PC-9 (cell line): ENCODE measurements at places on chromosomes 2 and 18. TPM values are rescaled to one million over a fixed set of nuclear protein-coding genes. Genes with fewer than 3 reads are reported as not detected.

The BUB1 gene
- total RNA-seq, result 45.7 and 74.6 TPM in 2 replicates

The MRPS9 gene
- total RNA-seq, result 24.5 and 27.0 TPM in 2 replicates

The B3GNT7 gene
- 14.0 and 25.8 TPM in 2 replicates for total RNA-seq

GRCh38 chr18:48932462-48932818 is 18.3 kb downstream of the SMAD7 start:
- no peak for DNase-seq

GRCh38 chr2:20539776-20540586 is 93.1 kb downstream of the RHOB start:
- no peak for DNase-seq

DNA sequence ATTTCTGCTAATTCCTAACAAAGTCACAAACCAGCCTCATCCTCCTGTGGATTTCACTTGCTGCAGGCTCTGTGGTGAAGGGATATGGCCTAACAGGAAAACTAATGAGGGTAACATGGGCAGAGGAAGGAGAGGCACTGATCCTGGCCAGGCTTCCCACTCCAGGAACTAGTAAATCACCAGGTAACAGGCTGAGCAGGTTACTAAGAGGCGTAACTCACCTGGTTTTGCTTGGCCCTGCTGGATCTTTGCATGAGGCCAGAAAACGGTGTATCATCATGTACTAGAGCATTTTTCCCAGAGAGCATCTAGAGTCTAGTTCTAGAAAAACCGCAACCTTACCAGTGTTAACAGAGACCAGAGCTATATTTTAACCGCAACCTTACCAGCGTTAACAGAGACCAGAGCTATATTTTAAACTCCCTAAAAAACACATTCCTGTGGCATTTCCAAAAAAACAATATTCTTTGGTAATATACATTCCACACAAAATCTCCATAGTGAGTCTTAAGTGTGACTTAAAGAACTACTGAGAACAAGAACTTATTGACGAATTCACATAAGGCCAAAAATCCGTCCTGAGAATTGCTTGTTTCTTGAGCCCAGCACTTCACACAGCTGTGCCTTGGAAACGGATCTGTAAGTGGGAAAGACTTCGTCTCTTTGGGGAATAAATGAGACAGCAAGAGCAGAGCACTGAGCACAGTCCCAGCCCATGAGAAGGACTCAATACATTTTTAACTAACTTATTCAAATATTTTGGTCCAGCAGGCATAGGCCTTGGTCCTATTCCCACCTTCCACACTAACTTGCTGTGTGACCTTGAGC is 43.4 kb downstream of the DPP4 start:
- DNase-seq, result no peak

DNA sequence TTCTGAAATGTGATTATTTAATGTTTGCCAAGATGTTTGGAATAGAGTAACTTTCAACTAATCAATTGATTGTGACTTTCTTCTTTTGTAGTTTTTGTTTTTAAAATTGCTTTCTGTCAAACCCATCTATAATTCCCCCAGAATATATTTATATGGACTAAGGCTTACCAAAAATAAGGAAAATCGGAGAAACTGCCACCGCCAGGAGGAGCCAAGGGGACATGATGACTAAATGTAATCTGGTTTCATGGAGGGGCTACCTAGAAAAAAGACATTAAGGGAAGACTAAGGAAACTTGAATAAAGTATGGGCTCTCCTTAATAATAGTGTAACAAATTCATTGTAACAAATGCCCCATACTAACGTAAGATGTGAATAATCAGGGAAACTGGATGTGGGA is 19.5 kb downstream of the BOLA3 start:
- DNase-seq, result no peak

- no peak for DNase-seq
Observed at GRCh38 chr2:109368798-109369197, 239.8 kb downstream of the SH3RF3 start.
